ENCODE measurements at places on chromosomes 2 and 18.

DNA sequence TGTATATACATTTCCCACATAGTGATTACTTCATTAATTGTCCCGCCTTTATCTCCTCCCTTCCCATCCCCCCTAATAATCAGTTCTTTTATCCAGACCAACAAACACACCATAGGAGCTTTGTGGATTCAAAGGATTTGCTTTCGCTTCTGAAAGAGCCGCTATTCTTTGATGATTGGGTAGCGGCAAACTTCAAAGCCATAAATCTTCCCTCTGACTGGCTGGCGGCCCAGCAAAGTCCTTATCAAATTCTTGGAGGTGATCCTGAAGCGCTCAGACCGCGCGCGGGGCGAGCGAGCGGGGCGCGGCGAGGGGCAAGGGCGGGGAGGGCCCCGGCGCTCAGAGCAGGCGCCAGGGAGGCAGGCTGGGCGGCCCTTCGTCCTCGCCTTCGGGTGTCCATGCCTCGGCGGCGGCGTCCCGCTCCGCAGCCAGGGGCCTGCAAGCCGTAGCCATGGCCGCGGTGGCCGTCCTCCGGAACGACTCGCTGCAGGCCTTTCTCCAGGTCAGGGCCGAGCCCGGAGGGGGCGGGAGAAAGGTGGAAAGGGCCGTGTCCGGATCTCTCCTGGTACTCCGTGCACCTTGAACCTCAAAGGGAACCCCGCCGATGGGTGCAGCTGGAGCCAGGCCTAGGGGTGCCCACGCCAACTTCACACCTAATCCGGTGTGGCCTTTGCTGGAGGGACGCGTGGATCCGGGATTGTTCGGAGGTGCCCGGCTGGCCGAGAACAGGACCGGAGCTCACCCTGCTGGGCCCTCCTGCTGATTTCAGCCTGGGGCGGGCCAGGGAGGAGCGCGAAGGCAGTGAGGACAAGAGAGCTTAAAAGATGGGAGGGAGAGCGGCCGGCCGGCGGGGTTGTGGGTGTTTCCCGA is at the start of gene SP5:
Gene SP5, plus strand, starts transcription at position 276 of the 870 bp plus-strand sequence. Its CDS starts 176 bp downstream, at position 452.
- DNase-seq: no peak

DNA sequence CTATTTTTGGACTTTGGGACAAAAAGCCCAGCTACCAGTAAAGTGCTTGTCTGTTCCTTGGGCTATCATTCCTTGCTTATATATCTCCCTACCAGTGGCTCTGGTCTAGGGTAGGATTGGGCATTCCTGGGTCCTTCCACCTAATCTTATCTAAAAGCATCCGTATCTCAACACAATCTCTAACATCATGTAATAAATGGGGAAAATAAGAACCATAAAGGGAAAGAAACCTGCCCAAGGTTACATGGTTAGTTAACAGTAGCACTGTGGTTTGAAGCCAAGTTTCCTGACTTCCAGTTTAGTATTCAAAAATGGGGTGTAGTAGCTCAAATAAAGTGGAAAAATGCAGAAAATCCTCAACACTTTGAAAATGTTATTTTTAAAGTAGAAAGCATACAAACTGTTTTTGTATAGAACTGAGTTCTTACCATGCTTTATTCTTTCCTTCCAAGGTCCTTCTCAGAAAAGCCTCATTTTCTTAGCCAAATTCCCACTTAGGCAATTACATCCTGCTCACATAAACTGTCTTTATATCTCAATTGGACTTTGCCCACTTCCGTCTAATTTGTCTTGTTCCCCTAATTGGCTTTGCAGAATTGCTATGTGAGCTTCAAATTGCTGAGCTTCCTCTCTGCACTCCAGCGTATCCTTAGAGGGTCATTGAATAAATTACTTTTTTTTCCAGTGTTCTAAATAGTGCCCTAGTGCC is 273.1 kb upstream of the UBE2E3 start:
- no peak for DNase-seq

DNA sequence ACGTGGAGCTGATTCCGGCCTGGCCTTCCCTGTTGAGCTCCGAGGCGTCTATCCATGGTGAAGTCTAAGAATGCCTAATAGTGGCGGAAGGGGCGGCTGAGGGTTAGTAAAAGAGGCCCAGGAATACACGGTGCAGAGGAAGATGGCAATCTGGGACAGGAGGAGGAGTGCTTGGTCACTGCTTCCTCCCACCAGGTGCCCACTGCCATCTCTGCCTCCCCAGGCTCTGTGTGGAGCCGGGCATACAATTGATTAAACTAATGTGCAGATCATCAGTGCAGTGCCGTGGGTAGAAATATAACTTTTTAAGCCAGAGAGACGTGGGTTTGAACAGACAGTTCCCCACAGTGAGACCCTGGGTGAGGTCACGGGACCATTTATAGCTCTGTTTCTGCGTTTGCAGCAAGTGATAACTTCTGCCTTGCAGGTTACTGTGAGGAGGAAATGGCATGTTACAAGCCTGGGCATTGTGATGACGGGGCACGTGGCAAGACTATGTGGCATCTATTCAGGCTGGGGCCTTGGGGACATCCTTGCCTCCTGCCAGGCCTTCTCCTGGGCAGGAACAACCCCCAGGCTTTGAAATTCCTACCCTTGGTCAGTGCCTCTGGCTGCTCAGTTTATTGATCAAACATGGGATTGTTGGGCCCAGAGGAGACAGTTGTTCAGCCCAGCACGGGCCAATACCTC is 204.9 kb downstream of the ASB1 start:
- no peak for DNase-seq

DNA sequence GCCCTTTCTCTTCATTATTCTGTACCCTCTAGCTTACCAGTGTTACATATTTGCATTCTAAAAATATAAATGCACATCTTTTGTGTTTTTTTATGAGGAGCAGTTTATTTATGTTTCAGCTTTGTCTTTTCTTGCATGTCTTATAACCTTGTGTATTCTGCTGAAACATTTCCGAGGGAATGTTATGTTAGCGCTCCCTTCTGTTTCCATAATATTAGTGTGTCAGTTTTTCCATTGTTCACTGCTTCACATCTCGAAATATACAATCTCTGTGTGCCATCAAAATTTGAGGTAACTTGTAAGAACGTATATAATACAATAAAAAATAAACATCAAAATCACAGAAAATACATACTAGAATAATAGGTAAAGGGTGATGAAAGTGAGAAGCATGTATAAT is 153.3 kb downstream of the PKP4 start:
- no peak for DNase-seq

DNA sequence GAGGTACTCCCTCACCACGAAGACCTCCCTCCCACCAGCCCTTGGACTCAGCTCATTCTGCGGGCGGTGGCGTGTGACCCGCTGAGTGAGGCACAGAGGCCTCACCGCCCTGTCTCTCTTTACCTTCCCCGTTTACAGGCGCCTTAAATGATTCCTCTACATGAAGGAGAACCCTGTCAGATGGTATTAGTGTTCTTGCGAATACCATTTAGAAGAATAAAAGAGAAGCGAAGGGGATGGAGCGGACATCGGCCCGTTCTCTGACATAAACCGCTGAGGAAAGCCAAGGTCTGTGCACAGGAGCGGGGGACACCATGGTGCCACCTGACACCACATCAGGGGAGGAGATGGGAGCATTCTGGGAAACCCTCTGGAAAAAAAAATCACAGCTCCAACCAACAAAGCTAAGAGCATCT is 179.8 kb downstream of the HDAC4 start:
- no peak for DNase-seq

- no peak for DNase-seq
Measured at GRCh38 chr18:62186499-62186773, 420 bp downstream of the PIGN start.

DNA sequence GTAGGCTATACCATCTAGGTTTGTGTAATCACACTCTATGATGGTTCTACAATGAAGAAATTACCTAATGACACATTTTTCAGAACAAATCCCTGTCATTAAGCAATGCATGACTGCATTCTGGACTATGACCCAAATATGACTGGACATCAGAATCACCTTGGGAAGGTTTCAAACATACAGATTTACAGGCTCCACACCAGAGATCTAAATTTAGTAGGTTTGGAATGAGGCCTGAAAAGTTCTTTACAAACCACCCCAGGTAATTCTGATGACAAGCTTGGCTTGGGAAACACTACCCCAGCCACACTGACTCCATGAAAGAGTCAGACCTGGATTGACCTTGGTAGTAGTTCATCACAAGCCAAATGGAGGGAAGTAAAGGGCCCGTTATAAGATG is 52.2 kb upstream of the NFE2L2 start:
- DNase-seq: no peak

GRCh38 chr2:88613921-88614320 is 13.3 kb downstream of the EIF2AK3 start:
- no peak for DNase-seq

DNA sequence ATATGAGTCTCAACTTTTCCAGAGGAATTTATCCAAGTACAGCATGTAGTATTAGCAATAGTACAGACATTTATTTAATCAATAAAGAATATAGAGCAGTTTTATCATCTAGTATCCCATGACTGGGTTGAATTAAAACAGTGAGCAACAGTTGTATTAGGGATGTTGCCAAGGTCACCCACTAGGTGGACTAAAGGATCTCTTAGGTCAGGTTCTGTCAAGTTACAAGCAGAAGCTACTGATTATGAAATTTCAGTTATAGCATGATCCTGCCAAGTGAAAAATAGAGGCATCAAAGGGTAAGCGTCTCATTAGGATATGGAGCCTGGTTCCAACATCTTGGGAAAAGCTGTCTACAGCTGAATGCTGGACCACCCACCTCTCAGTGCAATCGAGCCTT is 52.1 kb upstream of the LAPTM4A start:
- DNase-seq: no peak

DNA sequence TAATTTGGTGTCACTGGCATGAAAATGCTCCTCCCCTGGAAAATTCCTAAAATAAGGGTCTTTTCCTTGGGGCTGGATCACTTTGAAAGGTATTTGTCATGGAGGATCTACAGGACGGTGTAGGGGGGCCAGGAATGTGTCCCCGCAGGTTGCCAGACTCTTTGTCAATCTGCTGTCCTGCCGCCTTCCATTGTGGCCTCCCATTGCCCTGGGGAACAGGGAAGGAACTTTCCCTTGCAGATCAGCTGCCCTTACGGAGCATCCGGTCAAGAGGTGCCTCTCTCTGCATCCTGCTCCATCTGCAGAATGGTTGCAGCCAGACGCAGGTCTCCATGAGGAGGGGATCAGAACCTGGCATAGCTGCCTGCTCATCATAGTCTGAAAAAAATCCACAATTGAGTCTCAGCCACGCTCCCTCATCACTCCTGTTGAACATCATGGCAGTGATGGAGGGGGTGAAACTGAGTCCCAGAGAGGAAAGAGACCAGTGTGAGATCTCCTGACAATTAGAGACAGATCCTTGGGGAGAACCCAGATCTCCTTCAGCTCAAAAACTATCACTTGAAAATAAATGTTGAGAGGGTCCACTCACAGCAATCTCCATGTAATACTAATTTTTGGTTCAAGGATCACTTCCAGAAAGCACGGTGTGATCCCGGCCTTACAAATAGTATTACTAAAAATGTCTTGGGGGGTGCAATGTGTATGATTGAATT is 244.8 kb downstream of the MYCN start:
- no peak for DNase-seq

GRCh38 chr2:231228974-231229529 is 30.6 kb downstream of the ARMC9 start:
- no peak for DNase-seq

- no peak for DNase-seq
Measured at GRCh38 chr18:7456376-7456775, 110.7 kb upstream of the PTPRM start.

GRCh38 chr2:8168022-8168717 is 513.7 kb upstream of the ID2 start:
- no peak for DNase-seq

DNA sequence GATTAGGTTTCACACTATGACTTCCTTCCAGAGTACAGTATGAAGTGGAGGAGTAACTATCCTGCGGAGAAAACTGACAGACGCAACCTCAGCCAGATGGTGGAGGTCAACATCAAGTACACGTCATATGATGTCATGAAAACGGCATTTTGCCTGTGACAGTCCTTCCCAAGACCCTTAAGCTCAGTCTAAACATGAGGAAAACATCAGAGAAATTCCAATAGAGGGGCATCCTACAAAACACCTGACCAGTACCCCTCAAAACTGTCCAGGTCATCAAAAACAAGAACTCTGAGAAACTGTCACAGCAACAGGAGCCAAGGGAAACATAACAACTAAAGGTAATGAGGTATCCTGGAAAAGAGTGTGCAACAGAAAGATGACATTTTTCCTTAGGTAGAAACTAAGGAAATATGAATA is 1.7 kb downstream of the RNU4ATAC start:
- DNase-seq: no peak

GRCh38 chr2:226733189-226733858 is 66.3 kb downstream of the IRS1 start:
- DNase-seq: no peak

GRCh38 chr18:56374007-56374655 is 264.3 kb downstream of the TXNL1 start:
- DNase-seq: no peak

- DNase-seq: no peak
Measured at GRCh38 chr18:59065684-59066083, 74.0 kb upstream of the SEC11C start.

GRCh38 chr2:42917425-42917927 is 125.1 kb upstream of the HAAO start:
- no peak for DNase-seq

GRCh38 chr2:236872981-236873380 is 212.7 kb upstream of the COPS8 start:
- DNase-seq: no peak

GRCh38 chr2:98726205-98726604 is 4.7 kb downstream of the MGAT4A start:
- no peak for DNase-seq

GRCh38 chr18:59617468-59617932 is 79.7 kb downstream of the CCBE1 start:
- no peak for DNase-seq

- no peak for DNase-seq
Measured at GRCh38 chr2:164242409-164242808, 378.9 kb downstream of the GRB14 start.

DNA sequence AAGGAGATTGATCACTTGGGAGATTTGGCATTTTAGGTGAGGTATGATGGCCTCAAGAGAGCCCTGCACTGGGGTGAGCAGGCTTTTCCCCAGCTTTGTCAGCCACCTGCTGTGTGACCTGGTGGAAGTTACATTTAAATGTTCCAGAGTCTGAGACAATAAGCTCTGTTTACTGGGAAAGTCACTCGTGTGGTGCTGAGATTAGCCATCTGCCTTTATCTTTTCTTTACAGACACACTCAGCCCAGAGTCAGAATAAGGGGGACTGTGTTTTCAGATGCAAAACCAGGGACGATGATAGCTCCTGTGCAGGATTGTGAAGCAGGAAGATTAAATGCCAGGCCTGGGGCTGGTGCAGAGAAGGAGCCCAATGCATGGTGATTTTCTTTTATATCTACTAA is 47.9 kb downstream of the SH3RF3 start:
- no peak for DNase-seq

DNA sequence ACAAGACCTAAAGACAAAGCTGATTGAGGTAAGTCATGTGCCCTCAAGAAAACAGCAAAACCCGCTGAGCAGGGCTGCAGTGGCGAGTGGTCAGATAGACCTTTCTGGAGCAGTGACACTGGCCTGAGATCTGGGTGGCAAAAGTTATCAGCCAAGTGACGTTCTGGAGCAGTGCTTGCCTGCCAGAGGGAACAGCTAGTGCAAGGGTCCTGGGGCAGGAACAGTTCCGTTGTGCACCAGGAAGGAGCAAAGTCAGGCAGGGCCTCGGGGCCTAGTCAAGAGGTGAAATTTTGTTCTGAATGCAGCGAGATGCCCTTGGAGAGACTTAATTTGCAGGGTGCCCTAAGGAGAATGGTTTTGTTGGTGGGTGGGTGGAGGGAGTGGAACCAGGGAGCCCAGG is 67.0 kb downstream of the SH3BP4 start:
- no peak for DNase-seq

GRCh38 chr2:61994531-61994930 is 89.1 kb downstream of the COMMD1 start:
- DNase-seq: no peak

Data from substantia nigra (tissue), 51 donors.